CD8-positive, alpha-beta T cell (primary cell): ENCODE measurements at places on chromosomes 2 and 18.

DNA sequence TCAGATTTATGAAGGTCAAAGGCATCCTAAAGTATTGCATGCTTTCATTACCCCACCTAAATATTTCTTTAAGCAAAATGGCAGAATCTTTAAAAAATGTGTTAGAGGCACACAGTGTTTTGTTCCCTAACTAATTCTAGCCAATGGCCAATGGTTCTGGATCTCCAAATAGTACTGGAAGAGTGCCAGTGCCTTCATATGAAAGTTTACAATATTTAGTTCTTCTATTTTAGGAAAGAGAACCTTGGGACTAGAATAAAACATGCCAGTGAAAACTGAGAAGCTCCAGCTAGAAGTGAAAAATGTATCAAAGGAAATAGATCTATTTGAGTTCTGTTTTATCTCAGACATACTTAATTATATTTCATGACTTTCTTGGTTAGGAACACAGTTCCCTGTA is 37.1 kb downstream of the TACR1 start:
- DNase-seq = no peak

DNA sequence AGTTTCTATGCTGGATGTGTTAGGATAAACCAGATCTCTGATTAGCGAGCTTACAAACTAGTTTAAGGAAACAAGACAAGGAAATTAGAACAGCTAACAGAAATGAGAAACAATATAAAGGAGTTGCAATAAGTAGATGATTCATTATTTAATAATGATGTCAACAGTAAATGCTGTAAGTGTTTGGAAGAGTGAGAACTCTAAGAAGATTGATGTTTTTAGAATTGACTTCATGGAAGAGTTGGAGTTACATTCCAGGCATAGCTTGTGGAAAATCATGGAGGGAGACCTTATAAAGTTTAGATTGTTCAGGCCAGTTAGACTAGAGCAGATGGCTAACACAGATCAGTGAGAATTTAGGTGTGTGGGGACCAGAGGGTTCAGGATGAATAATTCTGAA is 32.6 kb downstream of the PPP1R1C start:
- no peak for DNase-seq

GRCh38 chr2:136441979-136442714 is 323.2 kb upstream of the THSD7B start:
- DNase-seq = no peak

DNA sequence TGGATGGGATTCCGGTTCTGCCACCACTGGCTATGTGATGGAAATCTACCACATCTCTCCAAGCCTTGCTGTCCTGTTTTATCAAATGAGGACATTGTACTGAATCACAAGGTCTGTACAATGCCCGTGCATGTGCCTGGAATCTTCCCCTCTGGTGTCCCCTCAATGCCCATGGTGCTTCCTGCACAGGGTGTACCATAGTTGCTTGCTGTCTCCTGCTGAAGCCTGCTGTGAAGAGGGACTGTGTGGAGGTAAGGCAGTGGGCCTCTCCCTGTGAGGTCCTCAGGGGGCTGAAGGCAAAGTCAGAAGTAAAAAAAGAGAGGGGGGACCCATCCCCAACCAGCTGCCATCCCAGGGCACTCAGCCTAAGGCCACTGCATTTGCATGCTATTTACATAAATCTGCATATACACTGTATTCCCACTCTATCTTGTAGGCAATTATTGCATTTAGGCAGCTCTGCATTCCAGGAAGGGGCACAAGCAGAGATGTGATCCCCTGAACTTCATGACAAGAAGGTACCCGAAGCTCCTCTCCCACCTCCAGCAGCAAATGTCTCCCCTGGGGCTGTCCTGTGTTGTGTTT is 9.1 kb upstream of the STEAP3 start:
- DNase-seq = no peak

- no peak for DNase-seq
Measured at GRCh38 chr18:53004798-53005197, 664.8 kb downstream of the DCC start.

DNA sequence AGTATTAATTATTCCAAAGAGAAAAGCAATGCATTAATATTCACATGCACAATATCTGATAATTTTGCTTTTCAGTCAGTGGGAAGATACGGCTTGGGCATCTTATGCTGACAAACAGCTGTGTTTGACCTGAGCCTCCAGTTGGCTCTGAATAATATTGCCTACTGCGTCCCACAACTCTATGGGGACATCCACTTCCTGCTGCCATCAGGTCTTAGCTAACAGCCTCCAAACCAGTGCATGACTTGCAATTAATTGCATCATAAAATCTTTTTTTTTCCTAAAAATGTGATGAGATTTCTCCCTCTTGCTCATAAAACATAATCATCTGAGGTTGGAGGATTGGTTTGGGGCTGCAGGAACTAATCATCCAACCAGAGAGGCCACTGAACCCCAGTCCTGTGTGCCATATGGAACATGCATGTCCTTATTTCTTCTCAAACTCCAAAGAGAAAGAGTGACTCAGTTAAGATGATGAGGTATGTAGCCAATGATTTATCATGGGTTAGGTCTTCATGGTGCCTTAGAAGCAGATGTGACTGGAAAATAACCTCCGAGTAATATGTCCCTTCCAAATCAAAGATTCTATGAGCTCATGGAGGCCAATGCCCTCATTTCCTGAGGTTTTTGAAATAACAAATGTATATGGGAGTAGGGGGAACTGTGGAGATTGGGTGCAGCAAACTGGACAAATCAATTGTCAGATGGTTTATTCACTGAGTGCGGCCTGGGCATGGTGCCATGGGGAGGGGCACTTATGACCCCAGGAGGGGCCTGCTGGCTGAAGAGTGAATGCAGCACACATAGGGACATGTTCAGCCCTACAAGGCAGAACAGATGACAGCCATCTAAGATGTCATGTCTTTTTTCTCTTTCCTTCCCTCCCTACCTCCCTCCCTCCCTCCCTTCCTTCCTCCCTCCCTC is 39.4 kb downstream of the EDAR start:
- no peak for DNase-seq

GRCh38 chr2:120343433-120344105 is 2.4 kb upstream of the INHBB start:
- peak; percentile 59 for DNase-seq

GRCh38 chr2:169438466-169439072 is 40.7 kb upstream of the BBS5 start:
- DNase-seq = no peak

DNA sequence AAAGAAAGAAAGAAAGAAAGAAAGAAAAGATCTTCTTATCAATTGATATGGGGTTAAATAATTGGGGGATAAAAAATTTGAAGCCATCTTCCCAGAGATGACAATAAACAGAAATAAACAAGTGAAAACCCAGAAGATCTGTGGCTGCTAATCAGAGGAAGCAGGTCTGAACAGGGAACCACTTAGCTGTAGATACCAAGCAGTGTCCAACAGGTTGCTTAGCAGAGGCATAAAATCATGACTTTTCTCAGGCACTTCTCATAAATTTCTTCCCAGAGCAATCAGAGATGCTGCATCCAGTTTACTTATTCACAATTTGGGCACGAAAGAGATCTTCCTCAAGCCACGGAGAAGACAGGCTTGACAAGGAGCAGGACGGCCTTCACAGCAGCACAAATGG is 5.7 kb upstream of the LPIN1 start:
- DNase-seq = no peak

DNA sequence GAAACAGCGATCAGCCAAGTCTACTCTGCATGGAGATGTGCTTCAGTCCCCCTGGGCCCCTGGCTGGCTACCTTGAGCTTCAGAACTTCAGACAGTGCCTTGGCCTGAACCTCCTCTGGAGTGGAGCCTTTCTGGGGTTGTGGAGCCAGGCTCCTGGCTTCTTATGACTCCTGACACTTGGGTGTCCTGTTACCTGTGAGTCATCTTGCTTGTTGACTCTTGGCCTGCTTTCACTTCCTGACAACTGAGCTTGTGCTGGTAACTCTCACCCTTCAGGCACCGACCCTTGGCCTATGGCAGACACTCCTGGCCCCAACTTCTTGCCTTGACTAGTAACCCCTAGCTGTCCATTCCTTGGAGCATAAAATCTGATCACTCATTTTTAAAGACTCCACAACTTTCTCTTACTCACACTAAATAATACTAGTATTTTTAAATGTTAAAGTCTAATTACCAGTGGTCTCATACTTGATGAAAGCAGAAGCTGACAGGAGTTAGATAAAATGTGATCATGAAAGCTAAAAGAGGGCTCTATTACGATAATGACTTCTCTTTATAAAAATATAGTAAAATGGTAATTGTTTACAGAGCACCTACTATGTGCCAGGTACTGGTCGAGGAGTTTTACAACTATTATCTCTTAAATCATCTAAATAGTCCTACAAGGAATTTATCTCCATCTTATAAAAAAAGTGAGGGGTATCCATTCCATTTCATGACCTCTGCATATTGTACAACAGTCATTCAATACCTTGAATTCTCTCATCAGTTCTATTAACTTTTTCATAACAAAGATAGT is 46.3 kb upstream of the VIT start:
- DNase-seq = no peak
